ENCODE measurements at places on chromosomes 1 and 21.

DNA sequence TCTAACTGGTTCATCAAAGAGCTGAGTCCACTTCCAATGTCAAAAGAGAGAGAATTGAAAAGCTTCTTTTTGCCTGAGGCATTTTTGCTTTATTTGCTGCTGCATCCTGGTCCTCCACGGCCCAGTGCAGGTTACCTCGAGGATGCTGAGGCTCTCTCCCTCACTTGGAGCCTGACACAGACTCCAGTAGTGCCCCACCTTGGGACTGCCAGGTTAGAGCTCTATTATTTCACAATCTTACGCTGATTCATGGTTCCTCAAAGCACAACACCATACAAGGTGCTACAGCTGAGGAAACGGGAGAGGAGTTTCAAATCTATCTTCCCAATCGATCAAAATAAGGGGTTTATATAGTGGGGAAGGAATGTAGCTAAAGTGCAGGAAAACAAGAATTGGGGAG lies 13.6 kb upstream of the PLPPR4 start:
- DNase-seq: no peak

GRCh38 chr1:55041613-55042012 lies 2.3 kb downstream of the PCSK9 start:
- DNase-seq: no peak

- DNase-seq: no peak
Observed at GRCh38 chr1:151843398-151843797, 3.8 kb upstream of the C2CD4D start.

- peak; percentile 51 for DNase-seq
Observed at GRCh38 chr1:17212009-17212408, 7.1 kb downstream of the PADI1 start.

DNA sequence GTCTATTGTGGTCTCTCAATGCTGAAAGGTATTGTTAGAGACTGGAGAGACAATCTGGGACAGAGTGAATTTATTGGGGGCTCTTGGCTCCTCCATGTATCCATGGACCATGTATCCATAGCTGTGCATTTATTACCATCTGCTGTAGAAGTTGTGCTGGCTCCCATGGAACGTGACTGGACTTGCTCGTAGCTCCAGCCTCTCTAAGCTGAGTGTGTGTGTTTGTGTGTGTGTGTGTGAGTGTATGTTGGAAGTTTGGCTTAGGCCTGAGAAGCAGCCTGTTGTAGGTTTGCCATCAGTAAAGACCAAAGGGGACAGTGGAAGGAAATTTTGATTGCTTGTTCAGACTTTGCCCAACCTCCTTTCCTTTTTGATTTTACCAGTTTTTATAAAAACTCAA lies 105.7 kb upstream of the USP24 start:
- no peak for DNase-seq

- no peak for DNase-seq
Observed at GRCh38 chr21:27477296-27477695, 510.4 kb upstream of the ADAMTS5 start.

GRCh38 chr1:76867342-76868130 lies at the start of gene ST6GALNAC5:
TSS of gene ST6GALNAC5 (plus strand) at chr1:76867480.
- DNase-seq: peak; percentile 56

- peak; percentile 39 for DNase-seq
Observed at GRCh38 chr1:211548321-211549091, 30.5 kb downstream of the SLC30A1 start.

GRCh38 chr1:84163123-84163931 lies 19.3 kb downstream of the PRKACB start:
- DNase-seq: no peak

GRCh38 chr1:247962911-247963588 lies 2.0 kb upstream of the OR2AK2 start:
- no peak for DNase-seq
